ENCODE measurements at places on chromosomes 12 and 14.

DNA sequence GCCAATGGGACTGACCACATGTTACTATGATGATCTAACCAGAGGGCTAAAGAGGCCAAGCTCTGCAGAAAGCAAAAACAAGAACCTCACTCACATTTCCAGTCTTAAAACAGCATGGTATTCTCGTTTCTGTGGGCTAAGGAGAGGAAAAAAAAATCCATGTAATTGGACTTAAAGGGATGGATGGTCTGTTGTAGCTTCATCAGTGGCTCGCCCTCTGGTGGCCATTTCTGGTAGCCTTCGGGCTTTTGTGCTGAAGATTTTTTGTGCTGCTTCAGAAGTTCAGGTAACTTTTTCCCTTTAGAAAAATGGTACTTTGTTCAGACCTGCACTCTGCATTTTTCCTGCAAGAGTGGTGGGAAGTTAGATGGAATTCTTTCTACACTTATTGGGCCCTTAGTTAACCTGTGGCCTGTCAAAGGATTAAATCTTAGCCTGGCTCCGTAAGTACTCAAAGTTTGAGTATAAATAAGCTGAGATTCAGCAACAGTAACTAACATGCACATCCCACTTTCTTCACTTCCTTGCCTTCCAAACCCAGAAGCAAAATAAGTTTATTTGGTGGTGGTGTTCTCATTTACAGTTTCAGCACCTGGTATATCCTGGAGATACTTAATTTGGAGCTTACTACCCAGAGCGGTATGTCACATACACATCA, 22.3 kb downstream of the DCAF4 start:
- peak; percentile 58 for DNase-seq

DNA sequence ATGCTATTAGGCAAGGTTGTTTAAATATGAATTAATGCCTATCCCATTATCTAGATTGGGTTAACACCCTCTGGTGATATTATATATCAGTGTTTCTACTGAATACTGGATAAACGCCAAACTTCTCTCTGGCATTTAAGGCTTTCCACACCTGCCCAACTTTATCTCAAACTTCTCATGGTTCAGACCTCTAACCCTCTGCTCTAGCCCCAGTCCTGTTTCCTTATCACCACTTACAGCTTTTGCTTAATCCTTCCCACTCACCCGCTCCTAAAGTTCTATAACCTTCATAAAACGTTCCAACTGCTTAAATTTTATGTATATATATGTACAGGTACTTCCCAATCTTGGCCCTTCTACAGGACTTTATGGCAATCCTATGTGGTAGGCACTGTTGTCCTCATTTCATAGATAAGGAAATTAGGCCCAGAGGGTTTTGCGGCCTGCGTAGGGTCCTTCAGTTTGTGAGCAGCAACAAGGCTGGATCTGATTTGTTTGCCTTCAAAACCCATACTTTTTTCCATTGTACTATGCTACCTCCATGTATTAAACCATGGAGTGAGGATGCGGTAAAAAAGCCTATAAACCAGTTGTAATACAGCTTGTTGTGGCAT, 1.2 kb downstream of the LPCAT3 start:
- DNase-seq = no peak

DNA sequence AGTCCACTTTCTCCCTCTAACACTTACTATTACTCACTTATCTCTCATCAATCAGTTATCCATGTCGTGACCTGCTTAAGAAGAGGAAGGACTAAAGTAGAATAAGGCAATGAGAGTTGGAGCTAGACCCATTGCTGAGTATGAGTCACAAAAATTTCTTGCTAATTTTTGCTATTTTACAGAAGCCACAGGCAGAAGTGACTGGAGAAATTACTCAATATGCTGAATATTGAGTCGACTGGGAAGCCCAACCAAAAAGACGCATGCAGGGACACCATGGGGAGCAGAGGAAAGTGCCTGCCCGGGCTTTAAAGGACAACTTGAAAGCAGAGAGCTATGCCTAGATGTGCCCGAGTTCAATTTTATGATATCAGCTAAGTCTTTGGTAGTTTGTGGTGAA, 115.4 kb upstream of the FOXG1 start:
- DNase-seq = no peak

- peak; percentile 36 for DNase-seq
Observed at GRCh38 chr14:76919431-76920330, 93.5 kb downstream of the LRRC74A start.

DNA sequence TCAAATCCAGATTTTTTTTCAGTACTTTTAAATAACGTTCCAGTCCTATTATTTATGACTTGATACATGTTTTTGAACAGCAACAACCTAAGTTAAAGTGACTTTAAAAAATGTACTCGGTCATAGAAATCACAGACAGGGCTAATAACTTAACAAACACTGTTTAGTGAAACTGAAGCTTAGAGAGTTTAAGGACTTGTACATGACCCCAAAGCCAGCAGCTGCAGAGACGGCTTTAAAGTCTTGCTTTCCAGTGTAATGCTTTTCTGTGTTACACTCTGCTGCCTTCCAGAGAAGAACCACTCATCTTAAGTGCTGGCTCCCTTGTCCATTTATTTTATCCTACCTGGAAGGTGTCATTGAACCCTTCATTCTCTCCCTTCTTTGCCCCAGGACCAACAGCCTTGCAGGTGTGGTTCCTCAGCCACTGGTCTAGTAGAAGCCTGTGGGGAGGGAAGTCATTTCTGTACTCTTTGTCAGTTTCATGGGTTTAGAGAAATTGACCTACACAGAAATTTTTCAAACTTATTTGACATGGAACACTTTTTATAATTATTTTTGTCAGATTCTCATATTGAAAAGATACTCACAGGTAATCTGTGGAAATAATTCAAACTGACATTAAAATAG, 60.9 kb downstream of the NAV3 start:
- DNase-seq = no peak

DNA sequence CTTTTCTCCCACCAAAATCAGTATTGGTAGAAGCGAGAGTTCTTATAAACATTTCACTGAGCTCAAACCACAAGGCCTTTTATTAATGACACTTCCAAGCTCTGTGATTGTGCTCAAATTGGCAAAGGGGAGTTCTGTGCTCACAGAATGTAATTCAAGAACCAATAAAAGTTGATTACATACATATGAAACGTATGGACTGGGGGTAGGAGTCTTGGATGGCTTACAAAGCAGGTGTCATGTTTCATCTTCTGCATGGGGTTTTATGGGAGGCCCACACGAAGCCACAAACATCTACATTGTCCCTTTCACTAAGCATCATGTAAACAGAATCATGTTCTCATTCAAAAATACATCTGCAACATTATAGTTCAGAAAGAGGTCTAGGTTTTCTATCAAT, 828.3 kb downstream of the VRK1 start:
- no peak for DNase-seq

- no peak for DNase-seq
Observed at GRCh38 chr12:122099856-122100255, 21.3 kb downstream of the MLXIP start.

GRCh38 chr14:88941414-88941813, 117.0 kb downstream of the TTC8 start:
- DNase-seq = no peak

DNA sequence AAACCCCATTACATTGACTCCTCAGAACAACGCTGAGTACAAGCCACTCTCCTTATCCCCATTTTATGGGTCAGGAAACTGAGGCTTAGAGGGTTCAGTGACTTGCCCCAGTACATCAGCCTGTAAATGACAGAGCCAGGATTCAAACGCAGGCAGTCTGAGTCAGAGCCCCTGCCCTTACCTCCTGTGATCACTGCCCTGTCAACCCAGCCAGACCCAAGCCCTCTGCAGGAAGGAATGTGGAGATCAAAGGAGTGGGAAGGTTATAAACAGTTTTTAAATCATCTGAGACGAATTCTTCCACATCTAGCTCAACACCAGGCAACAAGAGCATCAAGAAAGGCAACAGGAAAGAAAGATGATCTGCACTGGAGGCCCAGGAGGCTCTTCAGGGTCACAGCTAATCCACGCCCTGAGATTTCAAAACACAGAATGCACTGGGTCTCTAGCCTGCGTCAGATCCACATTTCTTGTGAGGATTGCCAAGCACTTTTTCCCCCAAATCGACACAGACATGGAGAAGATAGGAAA, 38.5 kb downstream of the SPTB start:
- no peak for DNase-seq

- no peak for DNase-seq
Observed at GRCh38 chr12:112122823-112123690, 2.3 kb upstream of the TRAFD1 start.

GRCh38 chr12:2034633-2035430, 18.0 kb upstream of the CACNA1C start:
- DNase-seq = peak; percentile 81

DNA sequence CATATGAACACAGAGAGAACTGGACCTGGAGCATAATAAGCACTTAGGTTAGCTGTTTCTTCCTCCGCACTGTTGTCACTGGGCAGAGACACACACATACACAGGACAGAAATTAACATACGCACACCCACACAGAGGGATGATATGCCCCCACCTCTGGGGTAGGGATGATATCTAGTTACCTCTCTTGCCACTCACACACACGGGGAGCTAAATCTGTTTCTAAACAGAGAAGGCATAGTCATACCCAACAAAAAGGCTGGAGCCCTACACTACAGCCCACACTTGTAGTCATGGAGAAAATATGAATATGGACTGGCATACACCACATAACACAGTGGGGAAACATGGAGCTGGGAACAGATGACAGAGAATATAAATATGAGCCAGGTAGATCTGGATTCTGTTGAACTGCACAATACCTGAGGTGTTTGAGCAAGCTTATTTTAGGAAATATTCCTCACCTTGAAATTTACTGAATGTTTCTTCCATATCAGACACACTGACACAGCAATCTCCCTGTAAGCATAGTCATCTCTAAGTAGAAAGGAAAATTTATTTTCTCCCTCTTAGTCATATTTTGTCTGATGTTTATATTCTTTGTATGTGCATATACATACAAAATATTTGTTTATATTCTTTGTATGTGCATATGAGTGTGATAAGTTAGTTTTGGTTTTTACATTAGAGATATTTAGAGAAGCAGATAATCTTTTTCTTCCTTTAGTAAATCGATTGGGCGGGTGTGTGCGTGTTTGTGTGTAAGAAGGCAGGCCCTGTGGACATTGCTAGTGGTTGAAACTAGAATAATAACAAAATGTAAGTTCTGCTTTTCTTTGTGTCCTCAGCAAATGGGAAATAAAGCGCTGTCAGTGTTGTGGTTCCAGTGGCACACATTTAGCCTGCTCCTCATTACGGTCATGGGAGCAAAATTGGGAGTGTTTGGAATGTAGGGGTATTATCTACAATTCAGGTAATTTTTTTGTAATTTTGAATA, 20.9 kb upstream of the SCFD1 start:
- no peak for DNase-seq

DNA sequence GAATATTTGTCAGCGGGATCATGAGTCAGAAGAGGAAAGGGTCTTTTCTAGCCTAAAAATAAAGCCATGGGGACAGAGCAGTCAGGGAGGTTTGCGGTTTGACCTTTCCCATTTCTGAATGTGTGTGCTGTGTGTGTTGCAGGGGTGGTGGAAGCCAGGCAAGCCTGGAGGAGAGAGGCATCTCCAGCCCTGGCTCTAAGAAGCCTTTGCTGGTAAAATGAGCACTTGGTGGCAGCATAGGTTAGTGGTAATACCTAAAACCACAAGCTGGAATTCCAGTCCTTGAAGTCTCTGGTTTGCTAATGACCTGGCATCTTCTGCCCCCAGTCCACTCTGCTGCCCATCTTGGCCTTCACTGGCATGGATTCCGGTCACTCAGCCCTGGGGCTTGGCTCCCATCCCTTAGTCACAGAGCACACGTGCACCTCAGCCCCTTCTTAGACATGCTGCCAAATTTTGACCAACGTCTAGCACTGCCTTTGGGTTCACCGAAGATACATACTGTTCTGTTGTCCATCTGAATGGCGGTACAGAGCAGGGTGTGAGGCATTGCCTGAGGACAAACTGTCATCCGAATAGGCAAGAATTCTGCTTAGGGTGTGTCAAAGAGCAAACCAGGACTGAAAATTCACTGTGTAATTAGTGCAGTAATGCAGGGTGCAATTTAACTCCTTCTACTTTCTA, 52.7 kb downstream of the KCNA5 start:
- no peak for DNase-seq

GRCh38 chr12:89642959-89643358, 65.7 kb downstream of the ATP2B1 start:
- no peak for DNase-seq

GRCh38 chr12:71011261-71011660, 90.7 kb upstream of the PTPRR start:
- no peak for DNase-seq

DNA sequence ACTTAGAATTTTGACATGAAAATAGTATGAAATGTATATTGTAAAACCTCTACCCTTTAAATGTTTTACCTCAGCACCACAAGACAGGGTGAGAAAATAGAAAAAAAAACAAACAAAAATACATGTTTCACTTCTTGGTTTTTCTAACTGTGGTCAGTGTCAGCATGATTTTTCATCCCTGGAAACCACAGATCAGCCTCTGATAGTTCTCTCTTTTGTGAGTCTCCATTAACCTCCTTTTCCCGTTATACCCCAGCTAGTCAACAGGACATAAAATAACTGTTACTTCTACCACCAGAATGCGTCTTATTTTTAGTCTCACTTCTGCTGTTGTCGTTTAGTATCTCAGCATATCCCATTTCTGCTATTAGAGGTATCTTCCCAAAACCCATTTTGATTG, 48.3 kb upstream of the KCNMB4 start:
- DNase-seq = no peak

DNA sequence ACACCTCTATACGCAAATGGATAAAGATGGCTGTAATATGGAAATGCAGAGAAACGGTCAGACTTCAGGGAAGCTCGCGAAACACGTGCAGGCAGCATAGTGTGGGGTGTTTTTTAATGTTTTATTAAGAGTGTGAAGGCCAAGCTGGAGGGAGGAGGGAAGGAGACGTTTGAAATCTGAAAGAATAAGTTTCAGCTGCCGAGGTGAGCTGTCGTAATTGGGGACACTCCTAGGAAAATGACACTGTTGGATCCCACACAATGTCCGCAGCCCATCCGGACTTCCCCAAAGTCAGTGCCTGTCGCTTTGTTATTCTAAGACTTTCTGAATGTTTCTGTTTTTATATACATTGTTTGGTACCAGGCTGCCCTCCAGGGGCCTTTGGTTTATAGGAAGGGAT, 8.3 kb downstream of the FZD10 start:
- no peak for DNase-seq

- DNase-seq = no peak
Observed at GRCh38 chr12:74988156-74988555, 221.5 kb downstream of the KCNC2 start.

GRCh38 chr14:42229976-42230375, 623.3 kb downstream of the LRFN5 start:
- DNase-seq = no peak

DNA sequence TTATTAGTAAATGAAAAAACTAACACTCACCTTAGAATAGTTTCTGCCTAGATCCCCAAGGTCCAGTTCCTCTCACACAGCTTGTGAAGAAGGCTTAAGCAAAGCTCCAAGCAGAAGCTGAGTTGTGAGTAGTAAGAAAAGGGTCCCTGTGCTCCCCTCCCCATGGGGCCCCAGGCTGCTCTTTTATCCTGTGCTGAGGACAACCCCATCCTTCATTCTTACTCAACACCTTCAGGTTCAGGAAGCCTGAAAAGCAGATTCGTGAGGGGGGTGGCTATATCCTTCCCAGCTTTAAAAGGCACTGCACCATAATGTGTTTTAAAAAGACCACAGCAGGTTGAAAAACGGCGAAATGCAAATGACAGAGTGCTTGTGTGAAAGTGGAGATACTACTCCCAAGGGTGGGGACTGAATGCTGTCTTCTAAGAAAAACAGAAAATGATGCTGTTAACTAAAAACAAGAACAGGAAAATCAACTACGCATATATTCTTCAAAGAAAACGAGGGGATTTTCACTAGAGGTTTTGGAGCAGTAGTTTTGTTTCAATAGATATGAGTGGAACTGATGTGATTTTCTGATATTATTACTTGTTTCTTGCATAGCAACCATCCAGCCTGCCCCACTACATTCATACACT, 182.7 kb downstream of the KTN1 start:
- peak; percentile 41 for DNase-seq

All from CD4-positive, alpha-beta T cell treated with Interferon alpha-2 for 1 hour (primary cell).